ENCODE measurements at places on chromosomes 7 and 10. TPM values are rescaled to one million over a fixed set of nuclear protein-coding genes. Genes with fewer than 3 reads are reported as not detected.
A peak's percentile ranks its signal among the peaks of the same experiment; 100 is the strongest.

FFAR4 gene
- 0.97 TPM for polyA plus RNA-seq

- DNase-seq: peak; percentile 7
- no peak overlapping the region for H3K4me3 ChIP-seq
- H3K27me3 ChIP-seq: no peaks in the 10 kb centered on the region
- H3K36me3 ChIP-seq: no peaks in the 10 kb centered on the region
- H3K27ac ChIP-seq: no peak overlapping the region
These were observed 297.3 kb upstream of the LYZL1 start for GRCh38 chr10:28991333-28992270.

DNA sequence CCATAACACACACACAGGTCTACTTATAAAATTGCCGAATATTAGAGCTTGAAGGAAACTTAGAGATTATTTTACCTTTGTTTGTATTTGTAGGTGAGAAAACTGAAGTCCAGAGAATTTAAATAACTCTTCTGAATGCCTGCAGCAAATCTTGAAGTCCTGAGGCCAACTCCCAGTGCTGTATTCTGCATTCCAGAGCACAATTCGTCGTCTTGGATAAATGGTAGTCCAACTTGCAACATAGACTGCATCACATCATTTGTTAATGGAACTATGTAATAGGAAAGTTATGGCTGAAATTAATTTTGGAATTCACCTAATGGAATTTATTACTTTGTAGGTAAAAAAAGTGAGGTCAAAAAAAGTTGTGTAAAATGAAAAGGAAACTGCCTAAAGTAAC, 37.3 kb upstream of the SEMA3D start:
- H3K27ac ChIP-seq: no peak overlapping the region
- H3K36me3 ChIP-seq: no peaks in the 10 kb centered on the region
- DNase-seq: no peak
- no peak overlapping the region for H3K4me3 ChIP-seq
- H3K4me1 ChIP-seq: no peaks in the 10 kb centered on the region
- no peaks in the 10 kb centered on the region for H3K27me3 ChIP-seq

DNA sequence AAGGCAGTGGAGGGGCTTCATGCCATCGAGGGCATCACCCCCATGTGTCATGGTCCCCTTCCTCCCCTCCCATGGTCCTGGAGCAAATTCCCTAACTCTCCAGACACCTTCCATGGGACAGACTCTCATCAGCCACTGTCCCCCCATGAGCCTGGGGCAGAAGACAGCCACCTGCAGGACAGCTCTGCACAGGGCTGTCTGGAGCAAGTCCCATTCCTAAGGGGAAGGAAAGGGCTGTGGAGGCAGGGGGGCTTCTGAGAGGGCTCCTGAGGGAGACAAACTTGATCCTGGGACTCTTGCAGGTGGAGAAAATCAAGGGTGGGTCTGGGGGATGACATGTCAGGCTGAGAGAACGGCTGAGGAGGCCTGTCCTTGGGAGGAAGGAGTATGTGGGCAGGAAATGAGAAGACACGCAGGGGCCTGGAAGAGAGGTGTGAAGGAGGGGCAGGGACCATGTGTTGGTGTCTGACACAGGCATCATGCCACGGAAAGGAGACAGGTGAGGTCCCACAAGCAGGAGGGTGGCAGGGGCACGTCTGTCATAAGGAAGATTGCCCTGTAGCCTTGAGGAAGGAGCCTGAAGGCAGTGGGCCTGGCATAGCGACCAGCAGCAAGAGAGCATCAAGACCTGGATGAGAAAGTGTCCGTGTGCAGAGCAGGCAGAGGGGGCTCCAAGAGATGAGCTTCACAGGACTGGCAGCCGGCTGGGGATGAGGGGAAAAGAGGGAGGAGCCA, 14.4 kb upstream of the GDF10 start:
- H3K4me3 ChIP-seq: no peak overlapping the region
- H3K4me1 ChIP-seq: peaks cover 19% of the 10 kb centered on the region
- DNase-seq: no peak
- H3K27me3 ChIP-seq: no peaks in the 10 kb centered on the region

GRCh38 chr10:112282086-112282485, 1.1 kb upstream of the TECTB start:
- no peak overlapping the region for H3K4me3 ChIP-seq
- no peak for DNase-seq
- no peaks in the 10 kb centered on the region for H3K36me3 ChIP-seq
- H3K4me1 ChIP-seq: no peaks in the 10 kb centered on the region
- no peak overlapping the region for H3K27ac ChIP-seq
